ENCODE measurements at places on chromosomes 12 and 14.

DNA sequence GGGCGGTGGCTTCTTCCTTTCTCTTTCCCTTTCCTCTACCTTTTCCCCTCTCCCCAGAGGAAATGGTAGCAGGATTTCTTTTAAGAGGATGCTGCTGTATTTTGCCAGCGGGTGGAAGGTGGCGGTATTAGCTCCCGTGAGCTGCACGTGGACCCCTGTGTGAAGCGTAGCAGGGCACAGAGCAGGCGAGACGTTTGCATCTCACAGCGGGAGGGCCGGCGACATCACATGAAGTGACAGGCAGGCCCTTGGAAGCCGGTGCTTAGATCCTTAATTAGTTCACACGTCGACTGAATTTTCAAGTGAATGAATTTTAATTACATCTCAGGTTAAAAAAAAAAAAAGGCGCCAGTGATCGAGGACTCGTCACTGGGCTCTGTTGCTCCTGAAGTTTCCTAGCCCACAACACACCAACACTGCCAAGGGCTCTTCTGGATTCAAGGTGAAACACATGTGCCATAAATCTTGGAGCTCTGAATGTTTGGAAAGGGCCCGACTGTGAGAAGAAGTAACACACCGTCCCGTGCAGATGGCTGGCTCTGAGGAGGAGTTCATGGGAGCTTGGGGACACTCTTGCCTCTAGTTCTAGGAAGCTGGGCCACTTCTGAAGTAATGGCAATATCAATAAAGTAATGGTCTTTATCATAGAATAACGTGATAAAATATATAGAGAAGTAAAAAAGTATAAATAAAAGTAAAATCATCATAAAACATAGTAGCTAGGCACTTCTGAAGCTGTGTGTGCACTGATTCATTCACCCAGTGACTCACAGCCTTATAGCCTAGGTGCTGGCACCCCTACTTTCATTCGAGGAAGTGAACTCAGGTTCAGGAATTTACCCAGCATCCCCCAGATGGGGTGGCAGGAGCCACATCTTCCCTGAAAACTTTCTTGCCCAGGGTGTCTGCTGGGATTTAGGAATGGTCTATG, 75.3 kb downstream of the AACS start:
- peak; percentile 62 for DNase-seq

GRCh38 chr14:25111061-25111601, 61.2 kb upstream of the STXBP6 start:
- peak; percentile 69 for DNase-seq

GRCh38 chr14:67622675-67623074, 3.0 kb downstream of the ARG2 start:
- DNase-seq: peak; percentile 70

GRCh38 chr14:99125616-99126431, 146.2 kb downstream of the BCL11B start:
- DNase-seq: no peak

- DNase-seq: peak; percentile 44
Observed at GRCh38 chr12:98644433-98644711, 216 bp downstream of the IKBIP start.

All from AG20443 (cell line).